GM12891 (cell line): ENCODE measurements at places on chromosomes 1 and 21.
A peak's percentile ranks its signal among the peaks of the same experiment; 100 is the strongest.

- no peak for DNase-seq
These were observed 94.0 kb downstream of the KCND3 start for GRCh38 chr1:111895469-111895868.

- no peak for DNase-seq
These were observed 54.1 kb downstream of the SLC35D1 start for GRCh38 chr1:66999640-67000400.

DNA sequence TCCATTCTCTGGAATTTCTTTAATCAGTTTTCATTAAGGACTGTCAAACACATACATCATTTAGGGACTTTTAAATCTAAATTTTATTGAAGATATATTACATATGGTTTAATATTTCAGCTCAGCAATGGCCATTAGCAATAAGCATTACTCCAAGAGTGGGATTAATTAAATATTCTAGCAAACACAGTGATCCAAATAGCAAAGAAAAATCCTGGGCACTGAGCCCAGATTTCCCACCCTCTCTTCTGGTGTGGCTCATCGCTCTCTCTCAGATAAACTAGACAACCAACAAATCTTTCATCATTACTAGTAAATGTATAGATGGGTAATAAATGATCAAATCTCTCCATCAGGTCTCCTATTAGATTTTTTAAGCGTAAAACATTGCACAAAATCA is 53.5 kb upstream of the FOXD3 start:
- no peak for DNase-seq

DNA sequence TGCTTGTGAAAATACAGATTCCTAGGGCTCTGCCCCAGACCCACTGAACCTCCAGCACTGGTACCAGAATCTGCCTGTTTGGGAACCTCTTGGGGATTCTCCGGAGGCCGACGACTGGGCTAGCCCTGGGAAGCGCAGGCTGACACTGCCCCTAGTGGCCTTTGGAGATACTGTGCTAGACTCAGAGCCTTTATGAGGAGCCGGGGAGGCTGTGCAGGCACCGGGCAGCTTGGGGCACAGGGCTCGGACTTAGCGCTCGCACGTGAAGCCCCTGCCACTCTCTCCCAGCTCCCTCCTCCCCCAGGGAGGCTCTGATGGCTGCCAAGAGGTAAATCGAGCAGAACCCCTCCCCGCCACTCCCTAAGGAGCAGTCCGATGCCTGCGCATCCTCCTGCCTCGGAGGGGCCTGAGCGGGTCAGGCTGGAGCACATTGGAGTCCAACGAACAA is 144.6 kb upstream of the TNR start:
- DNase-seq: peak; percentile 67

GRCh38 chr21:37367703-37368540 is 1.3 kb downstream of the DYRK1A start:
- DNase-seq: no peak

DNA sequence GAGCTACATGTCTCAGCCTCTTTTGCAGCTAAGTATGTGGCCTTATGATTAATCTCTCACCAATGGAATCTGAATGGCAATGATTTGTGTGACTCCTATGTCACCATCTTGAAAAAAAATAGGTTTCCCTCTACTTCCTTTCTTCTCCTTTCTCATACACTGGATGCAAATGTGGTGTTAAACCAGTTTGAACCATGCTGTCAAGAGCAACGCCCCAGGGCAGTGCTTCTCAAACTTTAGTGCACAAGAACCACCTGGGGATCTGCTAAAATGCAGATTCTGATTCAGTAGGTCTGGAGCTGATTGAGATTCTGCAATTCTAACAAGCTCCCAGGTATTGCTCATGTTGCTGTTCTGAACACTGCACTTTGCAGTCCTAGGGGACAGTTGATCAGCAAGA is 44.7 kb upstream of the ZNF644 start:
- no peak for DNase-seq

- DNase-seq: no peak
These were observed 76.4 kb downstream of the ACBD6 start for GRCh38 chr1:180425952-180426351.

DNA sequence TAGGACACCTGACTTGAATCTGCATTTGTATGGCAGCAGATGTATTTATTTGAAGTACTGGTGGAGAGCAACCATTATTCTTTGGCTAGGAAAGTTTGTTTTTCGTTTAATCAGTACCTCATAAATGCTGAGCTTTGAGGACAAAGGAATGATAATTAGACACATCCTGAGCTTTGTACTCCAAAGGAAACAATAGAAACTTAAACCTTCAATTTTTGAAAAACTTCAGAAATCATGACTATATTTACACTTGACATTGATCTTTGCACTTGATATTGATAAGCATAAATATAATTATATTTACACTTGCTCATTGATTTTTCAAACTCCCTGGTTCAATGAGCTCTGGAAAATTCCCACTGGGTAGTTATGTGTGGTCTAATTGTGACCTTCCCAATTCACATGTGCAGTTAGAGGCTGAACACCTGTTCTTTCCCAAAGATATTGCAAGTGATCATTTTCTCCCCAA is 10.7 kb downstream of the PATJ start:
- DNase-seq: no peak

GRCh38 chr1:115284209-115284608 is 53.8 kb downstream of the NGF start:
- DNase-seq: no peak

- no peak for DNase-seq
These were observed 118.3 kb upstream of the FGGY start for GRCh38 chr1:59178339-59179187.

- DNase-seq: no peak
These were observed 28.9 kb upstream of the EFCAB14 start for GRCh38 chr1:46747683-46748288.

DNA sequence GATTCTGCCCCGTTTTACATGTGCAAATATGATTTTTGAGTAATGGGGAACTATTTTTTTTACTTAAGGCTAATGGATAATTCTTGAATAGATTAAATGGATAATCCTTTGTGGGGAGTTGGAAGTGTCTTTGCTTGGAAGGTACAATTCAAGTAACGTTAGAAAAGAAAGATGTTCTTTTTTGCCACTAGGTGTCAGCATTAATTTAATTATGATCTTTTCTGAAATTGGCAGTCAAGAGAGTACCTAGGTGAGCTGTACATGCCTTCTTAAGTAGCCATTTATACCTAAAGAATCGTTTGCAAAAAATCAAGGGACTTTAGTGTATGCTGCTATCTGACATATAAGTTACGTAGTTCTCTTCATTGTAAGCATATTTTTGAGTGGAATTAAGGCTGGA is 2.2 kb downstream of the FBXO28 start:
- DNase-seq: no peak

GRCh38 chr1:246726881-246727280 is 2.7 kb downstream of the SCCPDH start:
- DNase-seq: no peak

DNA sequence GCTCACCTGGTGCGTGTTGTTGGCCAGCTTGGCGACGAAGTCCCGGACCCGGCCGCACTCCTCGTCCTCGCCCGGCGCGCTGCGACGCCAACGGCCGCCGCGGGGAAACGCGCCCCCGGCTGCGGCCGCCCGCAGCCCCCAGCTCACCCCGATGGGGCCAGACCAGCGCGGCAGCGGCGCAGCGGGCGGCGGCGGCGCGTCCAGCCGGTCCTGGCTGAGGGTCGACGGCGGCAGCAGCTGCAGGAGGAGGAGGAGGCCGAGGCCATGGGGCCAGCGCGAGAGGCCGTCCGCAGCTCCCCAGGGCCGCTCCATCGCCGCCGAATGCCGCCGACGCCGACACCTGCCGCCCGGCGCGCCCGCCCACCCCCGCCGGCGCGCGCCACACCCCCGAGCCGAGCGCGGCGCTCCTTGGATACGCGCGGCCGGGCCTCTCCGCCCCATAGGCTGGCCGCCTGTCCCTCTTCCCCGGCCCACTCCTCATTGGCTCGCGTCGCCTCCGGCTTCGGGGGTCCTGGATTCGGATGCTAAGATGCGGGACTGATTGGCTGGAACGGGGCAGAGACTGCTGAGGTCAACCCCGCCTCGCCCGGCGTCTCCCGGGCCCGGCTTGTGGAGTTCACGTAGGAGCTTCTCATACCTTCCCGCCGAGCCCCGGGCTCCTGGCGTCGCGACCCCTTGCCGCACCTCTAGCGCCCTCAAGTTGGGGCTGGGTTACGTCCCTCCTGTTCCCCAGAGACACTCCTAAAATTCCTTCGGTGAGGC is at the start of gene SORT1:
Gene SORT1 (minus strand): TSS at position 338 of the 762 bp plus-strand sequence. CDS start 26 bp downstream, at position 312.
- DNase-seq: peak; percentile 46

GRCh38 chr1:178768423-178768822 is 43.4 kb downstream of the RALGPS2 start:
- peak; percentile 19 for DNase-seq

DNA sequence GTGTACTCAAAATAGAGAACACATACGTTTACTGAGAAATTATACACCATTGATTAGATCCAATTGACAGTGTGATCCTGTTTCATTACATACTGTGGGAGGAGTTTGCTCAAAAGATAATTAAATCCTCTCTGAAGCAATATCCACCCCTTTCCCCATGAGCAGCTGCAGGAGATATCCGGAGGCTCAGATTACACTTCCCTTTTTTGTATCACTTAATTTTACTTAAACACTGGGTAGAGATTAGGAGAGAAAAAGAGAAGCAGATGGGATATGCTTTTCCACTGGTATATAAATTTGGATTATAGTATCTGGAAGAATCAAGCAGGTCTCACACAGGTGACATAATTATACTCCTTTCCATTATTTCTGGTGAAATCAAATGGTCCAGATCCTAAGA is 333.3 kb upstream of the ZRANB2 start:
- DNase-seq: no peak

DNA sequence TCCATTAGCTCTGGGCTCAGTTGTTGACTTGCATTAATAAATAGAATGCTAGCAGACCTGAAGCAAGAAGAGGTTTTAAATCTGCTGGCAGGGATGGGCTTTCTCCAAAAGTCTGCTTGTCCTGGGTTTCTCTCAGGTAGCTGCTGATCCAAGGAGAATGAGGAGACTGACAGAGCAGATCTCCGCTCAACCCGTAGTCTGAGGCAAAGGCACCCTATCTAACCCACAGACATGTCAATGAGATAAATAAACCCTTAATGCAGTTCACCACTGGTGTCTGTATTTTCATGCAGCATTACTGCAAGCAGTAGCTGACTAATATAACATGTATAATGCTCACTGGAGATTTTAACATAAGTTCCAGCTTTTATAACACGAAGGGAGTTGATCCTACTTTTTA is 44.1 kb upstream of the RGS21 start:
- no peak for DNase-seq

DNA sequence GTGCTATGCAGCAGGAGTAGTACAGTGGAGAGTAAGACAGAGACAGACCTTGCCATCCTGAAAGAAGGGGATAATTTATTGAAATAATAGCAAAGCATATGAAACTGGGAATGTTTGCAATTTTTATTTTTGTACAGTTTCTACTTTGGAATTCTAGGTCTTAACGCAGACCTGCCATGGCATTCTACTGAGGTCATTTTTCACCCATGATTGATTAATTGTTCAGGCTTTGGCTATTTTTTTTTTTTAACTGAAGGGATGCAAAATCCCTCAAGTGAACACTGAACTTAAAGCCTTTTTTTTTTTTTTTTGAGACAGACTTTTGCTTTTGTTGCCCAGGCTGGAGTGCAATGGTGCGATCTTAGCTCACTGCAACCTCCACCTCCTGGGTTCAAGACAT is 27.1 kb downstream of the MTF2 start:
- no peak for DNase-seq

- no peak for DNase-seq
These were observed 26.0 kb upstream of the CDCA8 start for GRCh38 chr1:37666241-37666867.

DNA sequence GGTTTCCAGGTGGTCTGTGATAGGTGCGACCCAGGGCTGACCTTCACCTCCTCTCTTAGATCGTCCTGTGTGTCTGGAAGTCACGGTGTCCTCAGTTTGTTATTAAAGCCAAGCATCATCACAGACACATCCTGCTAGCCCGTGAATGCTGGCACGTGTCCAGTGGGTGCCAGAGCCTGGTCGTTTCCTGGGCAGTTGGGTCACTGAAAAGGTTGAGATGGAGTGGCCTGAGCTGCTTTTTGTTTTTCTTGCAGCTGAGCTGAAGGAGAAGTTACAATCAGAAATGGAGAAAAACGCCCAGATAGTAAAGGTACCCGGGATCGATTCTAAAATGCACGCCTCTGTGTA is 23.2 kb downstream of the PCNT start:
- no peak for DNase-seq

GRCh38 chr1:32125313-32125712 is 17.5 kb downstream of the KPNA6 start:
- DNase-seq: no peak

GRCh38 chr1:36977731-36978406 is 56.4 kb downstream of the GRIK3 start:
- no peak for DNase-seq

GRCh38 chr1:159869173-159869572 is 6.7 kb upstream of the VSIG8 start:
- DNase-seq: no peak

DNA sequence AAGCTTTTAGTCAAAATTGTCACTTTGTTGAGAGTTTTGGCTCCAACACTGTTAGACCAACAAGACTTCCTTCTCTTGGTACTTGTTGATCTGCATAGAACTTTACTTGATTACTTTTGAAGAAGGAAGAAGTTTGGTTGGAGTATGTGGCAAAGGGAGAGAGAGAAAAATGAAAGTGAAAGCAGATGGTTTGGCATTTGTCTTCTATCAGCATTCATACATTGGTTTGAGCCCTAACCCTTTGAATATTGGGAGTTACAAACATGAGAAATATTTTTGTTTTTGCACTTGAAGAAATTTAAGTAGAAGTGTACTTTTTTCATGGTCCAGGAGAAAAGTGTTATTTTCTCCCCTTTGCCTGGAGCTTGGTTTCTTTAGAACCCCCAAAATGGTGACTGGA is 169.8 kb downstream of the ADGRL4 start:
- no peak for DNase-seq

- no peak for DNase-seq
These were observed 3.4 kb downstream of the CAPZB start for GRCh38 chr1:19481826-19482398.

DNA sequence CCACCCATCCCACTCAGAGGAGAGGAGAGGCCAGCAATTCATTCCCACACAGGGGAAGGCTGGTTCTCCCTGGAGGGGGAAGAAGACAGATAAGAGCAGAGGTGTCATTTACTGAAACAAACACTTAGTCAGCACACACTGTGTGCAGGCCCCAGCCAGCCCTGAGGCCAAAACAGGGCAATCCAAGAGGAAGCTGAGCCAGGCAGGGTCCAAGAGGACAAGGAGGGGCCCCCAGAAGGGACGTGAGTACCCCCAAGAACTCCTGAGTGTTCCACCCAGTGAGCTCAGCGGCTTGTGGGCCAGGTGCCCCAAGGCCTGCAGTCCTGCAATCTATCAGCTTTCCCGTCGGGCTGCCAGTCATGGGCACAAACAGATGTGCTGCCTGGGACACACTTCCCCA is 15.8 kb downstream of the ADGRB2 start:
- DNase-seq: no peak

DNA sequence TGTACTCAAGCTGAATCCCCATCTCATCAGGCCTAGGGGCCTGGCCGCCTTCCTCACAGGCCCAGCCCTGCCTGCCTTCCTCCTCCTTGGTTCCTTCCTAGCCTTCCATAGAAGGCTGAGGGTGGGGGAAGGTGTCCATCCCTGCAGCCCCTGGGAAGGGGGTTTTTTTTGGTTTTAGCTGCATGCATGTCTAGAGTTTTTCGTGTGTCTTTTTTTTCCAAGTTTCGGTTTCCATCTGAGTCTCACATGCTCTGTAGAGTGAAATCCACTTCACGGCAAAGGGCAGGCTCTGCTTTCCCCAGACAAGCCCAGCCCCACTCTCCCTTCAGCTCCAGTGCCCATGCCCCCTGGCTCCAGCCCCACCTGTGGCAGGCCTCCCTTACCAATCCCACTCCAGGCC is 32.1 kb downstream of the GRHL3 start:
- DNase-seq: peak; percentile 61
